ENCODE measurements at places on chromosomes 2 and 18. TPM values are rescaled to one million over a fixed set of nuclear protein-coding genes. Genes with fewer than 3 reads are reported as not detected.

DNA sequence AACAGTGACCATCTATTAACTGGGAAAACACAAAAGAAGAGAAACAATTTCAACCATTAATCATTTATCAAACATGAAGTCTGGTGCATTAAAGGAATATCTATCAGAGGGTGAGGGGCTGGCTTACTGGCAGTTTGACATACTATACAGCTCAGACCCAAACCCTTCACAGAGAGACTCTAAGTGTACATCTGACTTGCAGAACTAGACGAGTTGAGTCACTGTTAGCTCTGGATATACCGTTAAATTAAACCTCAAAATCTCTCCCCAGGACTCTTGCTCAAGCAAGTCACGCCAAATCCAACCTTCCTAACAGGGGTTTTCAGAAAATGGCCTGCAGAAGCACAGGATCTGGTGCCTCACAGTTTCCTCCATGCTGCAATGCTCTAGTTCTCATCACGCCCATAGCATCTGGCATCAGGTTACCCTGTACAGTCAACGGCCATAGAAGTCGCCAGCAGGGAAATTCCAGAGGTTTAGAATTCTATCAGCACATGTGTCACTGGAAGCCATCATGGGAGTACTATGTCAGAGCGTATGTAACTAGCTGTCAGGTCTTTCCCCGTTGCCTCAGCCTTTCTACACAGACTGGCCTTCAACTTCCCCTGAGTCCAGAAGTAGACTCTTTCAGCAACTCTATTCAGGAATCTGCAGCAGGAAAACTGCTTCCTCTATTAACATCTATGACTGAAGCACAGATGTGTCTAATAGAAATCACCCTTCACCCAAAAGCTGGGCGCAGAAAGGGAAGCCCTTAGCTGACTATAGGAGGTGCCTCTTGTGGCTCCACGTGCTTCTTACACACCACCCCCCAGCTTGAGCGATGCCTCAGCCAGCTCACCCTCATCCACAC, 9.3 kb downstream of the TGOLN2 start:
- peak; percentile 74 for DNase-seq

GRCh38 chr2:185695711-185696235, 42.8 kb upstream of the FSIP2 start:
- no peak for DNase-seq

DNA sequence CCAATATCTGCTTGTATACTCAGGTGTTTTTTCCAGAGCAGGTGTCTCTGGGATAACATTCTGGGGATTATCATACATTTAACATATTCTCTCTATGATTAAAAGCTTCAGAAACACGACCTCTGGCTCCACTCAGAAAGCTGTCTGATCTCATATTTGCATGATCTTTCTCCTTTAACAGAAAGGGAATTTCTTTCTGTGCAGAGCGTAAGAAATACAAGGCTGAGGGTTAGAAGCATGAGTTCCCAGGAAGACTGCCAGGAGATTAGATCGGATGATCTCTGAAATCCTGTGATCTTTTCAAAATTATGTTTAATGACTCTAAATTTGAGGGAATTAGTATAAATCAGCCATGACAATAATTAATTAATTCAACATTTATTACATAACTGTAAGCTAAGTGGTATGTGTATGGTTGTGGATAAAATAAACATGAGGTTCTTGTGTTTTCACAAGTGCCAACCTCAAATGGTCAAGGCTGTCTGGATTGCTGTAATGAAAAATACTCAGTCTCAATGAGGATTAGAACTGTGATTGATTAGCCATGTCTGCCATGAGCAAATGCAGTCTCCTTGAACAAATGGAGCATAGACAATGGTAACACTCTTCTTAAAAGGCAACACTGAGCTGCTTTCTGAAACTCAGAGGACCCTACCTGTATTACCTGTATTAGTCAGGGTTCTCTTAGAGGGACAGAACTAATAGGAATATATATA, 304.9 kb downstream of the STK39 start:
- DNase-seq = no peak

- peak; percentile 73 for DNase-seq
Observed at GRCh38 chr18:55477499-55477859, 110.5 kb downstream of the TCF4 start.

GRCh38 chr2:127096280-127096679, 10.7 kb downstream of the BIN1 start:
- DNase-seq = no peak

DNA sequence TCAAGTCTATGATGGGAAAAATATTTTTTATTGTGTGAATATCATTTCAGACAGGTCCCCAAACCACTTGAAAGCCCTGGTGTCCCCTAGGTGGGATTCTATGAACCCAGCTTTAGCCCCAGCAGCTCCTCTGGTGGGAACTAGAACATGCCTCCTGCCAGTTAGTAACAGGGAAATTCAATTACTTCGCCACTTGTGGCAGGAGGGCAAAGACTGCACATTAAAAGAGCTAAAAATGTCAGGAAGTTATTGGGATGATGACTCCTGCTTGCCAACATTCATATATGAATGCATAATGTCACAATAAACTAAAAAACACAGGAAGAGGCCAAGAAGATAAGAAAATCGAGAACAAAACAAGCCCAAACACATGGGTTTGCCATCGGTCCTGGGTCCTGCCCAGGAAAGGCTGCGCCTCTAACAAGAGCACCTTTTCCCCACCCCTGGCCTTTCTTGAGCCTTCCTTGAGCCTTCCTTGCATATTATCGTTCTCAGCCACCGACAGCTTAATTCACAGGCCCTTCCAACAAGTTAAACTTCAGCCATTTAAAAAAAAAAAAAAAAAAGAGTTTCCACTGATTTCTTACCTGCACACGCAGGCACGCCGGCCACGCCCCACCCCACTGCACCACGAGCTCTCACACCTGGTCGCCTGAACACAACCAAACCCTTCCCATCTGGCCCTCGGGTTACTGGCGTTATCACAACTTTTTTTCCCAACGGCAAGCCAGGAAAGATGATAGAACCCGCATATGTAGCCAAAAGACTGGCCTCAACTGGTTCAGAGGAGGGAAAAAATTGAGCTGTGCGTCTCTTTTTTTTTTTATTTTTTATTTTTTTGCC, 23.4 kb downstream of the BCL11A start:
- DNase-seq = no peak

DNA sequence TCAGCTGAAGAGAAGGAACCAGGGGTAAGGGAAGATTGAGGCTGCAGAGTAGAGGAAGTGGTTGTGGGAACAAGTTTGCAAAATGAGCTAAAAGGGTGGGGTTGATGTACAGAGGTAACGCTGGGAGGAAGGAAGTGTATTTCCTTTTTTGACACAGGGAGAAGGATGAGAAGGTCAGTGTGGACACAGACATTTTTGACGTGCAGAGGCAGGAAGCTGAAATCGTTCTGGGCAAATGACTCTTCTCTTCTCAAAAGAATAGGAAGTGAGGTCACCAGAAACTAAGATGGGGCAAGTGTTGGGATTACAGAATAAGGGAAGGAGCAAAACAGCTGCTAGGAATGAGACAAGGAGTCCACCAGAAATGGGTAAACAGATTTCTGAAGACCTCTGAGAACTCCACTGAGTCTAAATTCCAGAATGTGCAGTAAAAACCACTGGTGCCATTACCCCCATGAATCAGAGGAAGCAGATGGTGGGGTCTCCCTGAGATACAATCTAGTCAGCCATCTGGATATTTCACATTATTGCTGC, 20.0 kb upstream of the RNF149 start:
- peak; percentile 95 for DNase-seq

DNA sequence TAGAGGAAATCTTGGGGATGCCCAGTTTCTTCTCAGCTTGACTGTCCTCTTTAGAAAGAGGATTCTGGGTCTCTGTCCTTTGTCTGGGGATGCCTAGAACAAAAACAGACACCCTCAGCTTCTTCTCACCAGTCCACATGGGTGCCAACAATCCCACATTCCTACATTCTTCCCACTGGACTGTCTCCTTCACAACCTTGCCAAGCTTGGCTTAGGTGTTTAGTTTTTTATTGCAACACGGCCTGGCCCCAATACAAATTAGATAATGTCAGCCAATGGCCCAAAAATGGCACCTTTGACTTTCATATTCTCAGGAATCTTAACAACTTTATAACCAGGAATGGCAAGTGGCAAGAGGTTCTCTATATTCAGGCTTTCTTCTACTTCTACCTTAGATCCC, 273.0 kb downstream of the RNF152 start:
- no peak for DNase-seq

GRCh38 chr2:234989183-234989701, 37.4 kb downstream of the SH3BP4 start:
- DNase-seq = peak; percentile 88

DNA sequence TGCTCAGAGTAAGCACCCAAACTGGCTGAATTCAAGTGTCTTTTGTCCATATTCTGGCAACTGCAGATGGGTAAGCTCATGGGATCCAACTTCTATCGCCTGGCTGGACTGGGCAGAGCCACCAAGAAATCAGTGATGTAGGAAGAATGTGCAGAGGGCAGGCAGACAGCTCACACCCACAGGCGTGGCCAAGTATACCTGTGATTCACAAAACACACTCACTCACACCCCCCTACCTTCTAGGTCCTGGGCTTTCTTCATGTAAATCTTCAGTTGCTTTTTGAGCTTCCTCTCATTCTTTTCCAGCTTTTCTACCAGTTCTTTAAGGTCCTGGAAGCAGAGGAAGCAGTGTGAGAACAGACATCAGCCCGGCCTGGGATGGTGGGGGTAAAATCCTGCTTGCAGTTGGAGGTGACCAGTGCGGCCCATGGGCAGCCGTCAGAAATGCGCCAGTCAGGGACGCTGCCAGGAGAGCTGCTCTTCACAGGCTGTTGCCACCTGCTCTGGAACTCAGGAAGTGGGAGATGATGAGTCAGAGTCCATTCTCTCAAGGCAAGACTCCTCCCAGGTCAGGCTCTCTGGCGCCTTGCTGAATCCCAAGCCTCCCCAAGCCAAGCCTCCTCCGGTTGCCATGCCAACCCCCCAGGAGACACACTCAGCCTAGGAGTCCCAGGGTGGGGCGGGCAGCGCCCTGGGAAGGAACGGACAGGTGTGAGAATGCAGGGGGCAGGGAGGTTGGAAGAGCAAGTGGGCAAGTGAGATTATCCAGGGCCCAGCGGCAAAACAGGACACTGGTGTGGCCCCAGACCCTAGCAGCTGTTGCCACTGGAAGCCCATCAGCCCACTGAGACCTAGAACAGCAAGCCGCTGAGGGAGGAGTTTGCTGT, 36.2 kb upstream of the ACAA2 start:
- peak; percentile 99 for DNase-seq

DNA sequence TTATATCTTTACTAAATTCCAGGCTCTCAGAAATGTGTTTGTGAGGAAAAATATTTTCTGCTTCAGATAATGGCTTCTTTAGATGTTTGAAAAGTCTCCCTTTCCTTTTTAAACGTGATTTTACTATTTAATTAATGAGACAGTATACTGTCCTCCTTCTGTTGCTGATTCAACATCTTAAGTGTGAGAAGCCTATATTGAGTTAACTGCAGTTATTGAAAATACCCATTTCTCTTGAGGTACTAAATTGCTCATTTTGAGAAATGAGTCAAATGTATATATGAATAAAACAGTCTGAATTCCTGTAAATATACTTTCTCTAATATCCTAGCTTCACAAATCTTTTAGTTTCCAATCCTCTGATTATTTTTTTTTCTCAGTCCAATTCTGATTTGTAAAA, 470.2 kb downstream of the PTPRM start:
- DNase-seq = no peak

GRCh38 chr2:516944-517343, 160.3 kb downstream of the TMEM18 start:
- no peak for DNase-seq

DNA sequence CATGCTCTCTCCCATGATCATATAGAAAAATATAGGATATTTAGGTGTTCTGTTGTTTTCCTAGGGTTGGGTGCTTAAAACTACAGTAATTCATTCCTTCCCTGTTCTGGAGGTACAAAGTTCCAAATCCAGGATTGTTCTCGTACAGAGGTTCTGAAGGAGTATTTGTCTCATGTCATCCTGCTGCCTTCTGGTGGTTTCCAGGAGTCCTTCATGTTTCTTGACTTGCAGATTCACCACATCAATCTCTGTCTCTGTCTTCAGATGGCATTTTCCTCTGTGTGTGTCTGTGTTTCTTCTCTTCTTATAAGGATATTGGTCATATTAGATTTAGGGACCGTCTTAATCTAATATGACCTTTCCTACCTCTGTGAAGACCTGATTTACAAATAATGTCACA, 397.9 kb downstream of the NYAP2 start:
- peak; percentile 22 for DNase-seq

- DNase-seq = peak; percentile 33
Observed at GRCh38 chr18:63454497-63454896, 22.3 kb upstream of the SERPINB5 start.

DNA sequence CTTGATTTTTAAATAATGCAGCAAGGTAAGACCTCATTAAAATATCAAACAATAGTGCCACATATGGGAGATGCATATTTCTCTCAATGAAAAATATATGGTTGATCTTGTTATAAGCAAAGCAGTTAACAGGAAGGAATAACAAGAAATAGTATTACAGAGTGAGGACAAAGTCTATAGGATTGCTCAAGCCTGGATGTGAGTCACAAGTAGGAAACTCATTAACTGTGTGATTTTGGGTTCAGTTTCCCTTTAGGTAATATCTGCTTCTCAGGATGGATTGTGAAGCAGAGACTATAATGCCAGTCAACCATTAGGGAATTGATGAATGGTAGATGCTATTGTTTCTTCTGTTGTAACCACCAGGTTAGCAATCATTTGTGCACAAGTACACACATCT, 42.9 kb upstream of the SPHKAP start:
- no peak for DNase-seq

PPP4R1 gene
- total RNA-seq = 107 TPM

DYNAP gene
- not detected for total RNA-seq

CCDC68 gene
- total RNA-seq = 1.1 TPM
